ENCODE measurements at places on chromosomes 1 and 21.

DNA sequence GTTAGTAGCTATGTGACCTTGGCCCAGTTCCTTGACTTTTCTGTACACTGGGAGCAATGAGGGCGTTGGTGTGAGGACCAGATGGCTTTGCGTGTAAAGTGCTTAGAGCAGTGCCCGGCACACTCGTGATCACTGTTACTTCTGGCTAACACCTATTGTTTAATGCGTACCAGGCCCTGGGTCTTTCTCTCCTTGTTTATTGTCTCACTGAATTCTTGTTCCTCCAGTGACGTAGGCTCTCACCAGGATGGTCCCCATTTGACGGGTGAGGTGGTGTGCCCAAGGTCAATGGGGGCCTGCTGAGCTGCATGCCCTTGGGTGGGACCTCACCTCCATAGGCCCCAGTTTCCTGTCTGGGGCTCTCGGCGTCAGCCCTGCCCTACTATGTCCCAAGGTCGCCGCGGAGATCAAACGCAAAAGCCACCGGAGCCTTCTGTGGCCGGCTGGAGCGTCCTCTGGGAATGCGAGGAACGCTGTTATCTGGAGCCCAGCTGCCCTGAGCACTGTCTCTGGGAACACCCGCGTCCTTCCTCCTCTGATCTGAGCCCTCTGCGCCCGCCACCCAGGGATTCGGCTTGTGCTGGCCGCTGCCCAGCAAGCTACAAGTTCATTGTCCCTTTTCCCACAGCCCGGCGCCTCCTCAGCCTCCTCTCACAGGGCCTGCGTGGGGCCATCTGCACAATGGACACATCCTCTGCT lies 28.9 kb downstream of the ALPL start:
- no peak for DNase-seq

DNA sequence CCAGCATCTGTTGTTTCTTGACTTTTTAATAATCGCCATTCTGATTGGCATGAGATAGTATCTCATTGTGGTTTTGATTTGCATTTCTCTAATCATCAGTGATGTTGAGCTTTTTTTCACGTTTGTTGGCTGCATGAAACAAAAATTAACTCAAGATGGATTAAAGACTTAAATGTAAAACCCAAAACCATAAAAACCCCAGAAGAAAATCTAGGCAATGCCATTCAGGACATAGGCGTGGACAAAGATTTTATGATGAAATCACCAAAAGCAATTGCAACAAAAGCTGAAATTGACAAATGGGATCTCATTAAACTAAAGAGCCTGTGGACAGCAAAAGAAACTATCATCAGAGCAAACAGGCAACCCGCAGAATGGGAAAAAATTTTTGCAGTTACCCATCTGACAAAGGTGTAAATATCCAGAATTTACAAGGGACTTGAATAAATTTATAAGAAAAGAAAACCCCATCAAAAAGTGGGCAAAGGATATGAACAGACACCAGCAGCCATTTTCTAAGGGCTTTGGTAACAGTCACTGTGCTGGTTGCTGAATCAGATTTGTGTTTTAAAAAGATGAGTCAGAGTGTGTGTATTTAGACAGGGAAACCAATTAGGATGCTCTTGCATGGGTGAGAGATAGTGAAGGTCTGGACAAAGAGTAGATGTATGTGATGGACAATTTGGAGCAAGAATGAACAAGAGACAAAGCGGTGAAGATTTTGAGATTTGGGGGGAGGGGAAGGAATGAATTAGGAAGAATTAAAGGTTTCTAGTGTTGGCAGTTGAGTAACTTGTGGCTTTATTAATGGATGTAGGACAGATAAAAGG lies 110.7 kb downstream of the RYR2 start:
- no peak for DNase-seq

DNA sequence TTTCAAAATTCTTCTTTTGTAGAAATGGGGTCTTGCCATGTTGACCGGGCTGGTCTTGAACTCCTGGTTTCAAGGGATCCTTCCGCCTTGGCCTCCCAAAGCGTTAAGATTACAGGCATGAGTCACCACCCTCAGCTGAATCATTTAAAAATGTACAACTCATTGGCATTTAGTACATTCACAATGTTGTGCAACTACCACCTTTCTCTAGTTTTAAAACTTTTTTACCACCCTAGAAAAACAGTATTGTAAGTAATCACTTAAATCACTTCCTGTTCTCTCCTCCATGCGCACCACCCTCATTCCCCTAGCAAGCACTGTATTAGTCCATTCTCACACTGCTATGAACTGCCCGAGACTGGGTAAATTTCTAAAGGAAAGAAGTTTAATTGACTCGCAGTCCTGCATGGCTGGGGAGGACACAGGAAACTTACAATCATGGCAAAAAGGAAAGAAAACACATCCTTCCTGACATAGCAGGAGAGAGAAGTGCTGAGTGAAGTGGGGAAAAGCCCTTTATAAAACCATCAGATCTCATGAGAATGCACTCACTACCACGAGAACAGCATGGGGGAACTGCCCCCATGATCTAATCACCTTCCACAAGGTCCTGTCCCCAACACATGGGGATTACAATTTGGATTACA lies 14.4 kb upstream of the THEM5 start:
- DNase-seq = no peak

GRCh38 chr1:55827350-55827749 lies 612.2 kb upstream of the USP24 start:
- no peak for DNase-seq

DNA sequence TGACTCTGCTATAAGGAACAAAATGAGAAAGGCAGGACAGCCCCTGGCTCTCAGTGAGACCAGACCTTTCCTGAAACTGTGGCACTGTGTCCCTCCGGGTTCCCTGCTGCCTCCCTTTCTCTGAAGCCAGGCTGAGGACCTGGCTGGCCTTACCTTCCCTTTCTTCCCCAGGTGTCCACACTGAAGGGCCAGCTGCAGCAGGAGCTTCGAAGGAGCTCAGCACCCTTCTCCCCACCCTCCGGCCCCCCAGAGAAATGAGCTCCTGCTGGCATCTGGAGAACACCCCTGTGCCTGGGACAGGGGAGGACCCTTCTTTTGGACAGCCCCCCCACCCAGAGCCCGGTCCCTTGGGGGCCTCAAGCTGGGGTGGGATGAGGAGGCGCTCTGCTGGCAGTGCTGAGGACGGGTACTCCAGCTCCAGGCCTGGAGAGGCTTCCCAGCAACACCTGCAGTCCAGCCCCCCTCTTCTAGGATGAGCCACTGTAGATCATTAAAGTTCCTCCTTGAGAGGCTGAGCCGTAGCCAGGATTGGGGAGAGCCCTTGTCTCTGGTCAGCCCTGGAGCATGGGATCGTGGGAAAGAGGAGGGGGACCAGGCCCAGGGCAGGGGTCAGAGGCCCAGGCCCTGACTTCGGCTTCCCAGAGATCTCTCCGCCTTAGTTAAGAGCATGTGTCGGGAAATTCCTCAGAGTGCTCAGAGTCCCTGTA lies 8.1 kb downstream of the MFAP2 start:
- DNase-seq = no peak

DNA sequence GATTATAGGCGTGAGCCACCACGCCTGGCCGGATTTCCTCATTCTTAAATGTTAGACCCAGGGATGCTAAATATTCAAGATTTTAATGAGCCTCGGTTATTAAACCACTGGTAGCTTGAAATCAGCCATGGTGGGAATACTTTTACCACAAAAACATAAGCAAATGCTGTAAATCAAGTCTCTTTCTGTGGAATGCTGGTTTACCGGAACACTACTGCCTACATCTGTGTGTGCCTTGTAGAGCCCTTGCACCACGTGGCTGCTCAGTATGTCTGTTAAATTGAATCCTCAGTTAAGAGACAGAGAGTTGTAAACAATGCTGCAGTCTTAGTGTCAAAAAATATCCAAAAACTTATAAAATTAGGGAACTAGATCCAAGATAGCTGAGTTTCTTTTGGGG lies 26.8 kb upstream of the CNN3 start:
- DNase-seq = no peak

- no peak for DNase-seq
Observed at GRCh38 chr1:118881751-118882150, 106.4 kb downstream of the TBX15 start.

DNA sequence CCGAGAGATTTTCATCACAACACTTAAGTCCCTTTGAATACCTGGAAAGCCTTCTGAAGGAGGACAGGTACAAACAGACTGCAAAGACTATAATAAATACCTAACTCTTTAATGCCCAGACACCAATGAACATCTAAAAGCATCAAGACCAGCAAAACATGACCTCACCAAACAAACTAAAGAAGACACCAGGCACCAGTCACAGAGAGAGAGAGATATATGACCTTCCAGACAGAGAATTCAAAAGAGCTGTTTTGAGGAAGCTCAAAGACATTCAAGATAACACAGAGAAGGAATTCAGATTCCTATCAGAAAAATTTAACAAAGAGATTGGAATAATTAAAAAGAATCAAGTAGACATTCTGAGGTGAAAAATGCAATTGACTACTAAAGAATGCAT lies 50.6 kb upstream of the ACADM start:
- no peak for DNase-seq

GRCh38 chr1:176604461-176604860 lies 141.5 kb downstream of the PAPPA2 start:
- DNase-seq = no peak

- no peak for DNase-seq
Observed at GRCh38 chr1:44985747-44986359, 542 bp downstream of the EIF2B3 start.

GRCh38 chr1:47262787-47263413 lies 30.9 kb upstream of the TAL1 start:
- DNase-seq = no peak

DNA sequence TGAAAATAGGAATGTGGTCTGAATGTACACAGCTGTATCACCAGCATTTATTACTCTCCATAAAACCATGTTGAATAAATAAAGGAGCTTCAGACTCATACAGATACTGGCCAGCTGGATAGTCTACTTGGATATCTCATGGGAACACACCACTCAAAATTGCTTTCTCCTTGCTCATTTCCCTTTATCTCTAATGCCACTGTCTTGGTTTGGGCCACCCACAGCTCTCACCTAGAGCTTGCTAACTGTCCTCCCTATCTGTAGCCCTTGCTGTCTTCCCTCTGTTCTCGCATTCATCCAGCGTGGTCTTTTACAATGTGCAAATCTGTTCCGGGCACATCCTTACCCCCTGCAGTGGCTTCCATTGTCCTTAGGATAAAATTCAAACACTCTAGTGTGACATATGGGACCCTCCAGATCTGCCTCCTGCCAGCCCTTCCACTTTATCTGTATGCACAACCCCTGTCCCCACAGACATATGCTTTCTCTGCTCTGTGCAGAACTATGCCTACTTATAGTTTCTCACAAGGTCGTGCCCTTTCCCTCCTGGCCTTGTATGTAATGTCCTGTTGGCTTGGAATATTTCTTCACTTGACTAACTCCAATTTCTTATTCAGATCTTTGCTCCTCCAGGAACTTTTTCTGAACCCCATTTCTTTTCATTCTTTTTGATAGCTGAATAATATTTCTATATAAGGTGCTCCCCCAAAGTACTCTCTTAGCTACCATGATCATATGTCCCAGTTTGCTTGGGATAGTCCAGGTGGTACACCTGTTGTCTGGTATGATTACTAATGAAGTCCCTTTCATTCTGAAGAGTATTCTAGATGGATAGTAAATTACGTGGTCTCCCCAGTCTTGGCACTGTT lies 2.9 kb downstream of the FLVCR1 start:
- DNase-seq = no peak

DNA sequence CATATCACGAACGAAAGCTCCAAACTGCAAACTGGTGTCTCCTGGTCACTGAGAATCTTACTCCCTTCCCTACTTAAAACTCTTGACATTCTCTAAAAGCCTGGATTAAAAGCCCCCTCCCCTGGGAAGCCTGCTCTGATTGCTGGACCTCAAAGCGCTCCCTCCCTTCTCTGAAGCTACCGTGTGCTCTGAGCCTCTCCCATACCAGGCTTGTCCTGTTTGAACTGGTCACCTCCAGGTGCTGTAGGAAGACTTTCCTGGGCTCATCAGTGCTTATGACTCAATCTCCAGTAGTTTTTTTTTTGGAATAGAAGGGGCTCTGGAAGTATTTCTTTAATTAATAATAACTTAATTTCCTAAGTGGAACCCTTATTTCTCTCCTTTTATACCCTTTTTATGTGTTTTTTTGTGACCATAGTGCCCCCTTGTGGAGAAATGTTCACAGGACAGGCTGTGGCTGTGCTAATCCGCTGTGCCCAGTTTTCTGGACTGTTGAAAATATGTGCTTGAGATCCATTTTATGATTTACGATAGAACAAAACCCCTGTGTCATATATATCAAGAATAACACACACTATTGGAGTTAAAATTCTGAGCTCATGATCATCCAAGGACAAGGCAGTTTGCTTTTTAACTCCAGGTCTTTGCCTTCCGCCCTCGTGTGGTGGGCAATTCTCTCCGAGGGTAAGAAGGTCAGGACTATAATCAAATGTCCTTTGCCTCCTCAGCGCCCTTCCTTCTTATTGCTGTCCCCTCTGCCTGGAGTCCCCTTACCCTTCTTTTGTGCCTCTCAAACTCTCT lies 16.9 kb downstream of the MTARC1 start:
- DNase-seq = peak; percentile 7

DNA sequence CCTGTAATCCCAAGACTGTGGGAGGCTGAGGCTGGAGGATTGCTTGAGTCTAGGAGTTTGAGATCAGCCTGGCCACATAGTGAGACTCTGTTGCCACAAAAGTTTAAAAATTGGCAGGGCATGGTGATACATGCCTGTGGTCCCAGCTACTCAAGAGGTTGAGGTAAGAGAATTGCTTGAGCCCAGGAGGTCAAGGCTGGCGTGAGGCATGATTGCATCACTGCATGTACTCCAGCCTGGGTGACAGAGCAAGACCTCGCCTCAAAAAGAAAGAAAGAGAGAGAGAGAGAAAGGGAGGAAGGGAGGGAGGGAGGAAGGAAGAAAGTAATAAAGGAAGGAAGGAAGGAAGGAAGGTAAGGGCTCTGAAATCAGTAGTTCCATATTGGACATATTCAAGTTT lies 25.0 kb downstream of the GLUL start:
- no peak for DNase-seq

GRCh38 chr21:16330908-16331268 lies 601.1 kb downstream of the USP25 start:
- no peak for DNase-seq

- no peak for DNase-seq
Observed at GRCh38 chr1:203999618-204000017, 73.3 kb upstream of the SOX13 start.

DNA sequence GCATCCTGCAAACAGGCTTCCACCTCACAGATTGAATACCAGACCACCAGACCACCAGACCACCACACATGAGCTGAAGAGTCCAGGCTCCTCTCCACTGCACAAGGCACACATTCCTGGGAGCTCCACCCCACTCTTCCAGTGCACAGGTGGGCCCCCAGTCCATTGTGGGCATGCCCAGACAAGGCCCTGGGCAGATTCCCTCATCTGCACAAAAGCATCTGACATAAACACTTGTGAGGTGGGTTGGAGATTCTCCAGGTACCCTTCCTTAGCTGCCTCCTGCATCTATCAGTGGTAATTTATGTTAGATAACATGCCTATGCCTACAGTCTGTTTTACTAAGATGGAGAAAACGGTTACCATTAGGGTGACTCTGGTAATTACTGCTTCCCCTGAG lies 11.6 kb upstream of the CTBS start:
- DNase-seq = no peak

Data from NCI-H1930 (cell line).